ENCODE measurements at places on chromosomes 5 and 9.

DNA sequence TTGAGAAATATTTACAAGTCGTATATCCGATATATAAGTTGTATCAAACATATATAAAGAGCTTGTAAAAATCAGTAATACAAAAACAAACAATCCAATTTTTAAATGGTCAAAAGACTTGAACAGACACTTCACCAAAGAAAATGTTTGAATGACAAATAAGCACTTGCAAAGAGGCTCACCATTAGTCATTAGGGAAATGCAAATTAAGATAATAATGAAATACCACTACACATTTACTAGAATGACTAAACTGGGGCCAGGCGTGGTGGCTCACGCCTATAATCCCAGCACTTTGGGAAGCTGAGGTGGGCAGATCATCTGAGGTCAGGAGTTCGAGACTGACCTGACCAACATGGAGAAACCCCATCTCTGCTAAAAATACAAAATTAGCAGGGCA is 134.6 kb upstream of the HAND1 start:
- no peak for DNase-seq

- DNase-seq: no peak
Observed at GRCh38 chr9:73437758-73438157, 286.1 kb downstream of the ANXA1 start.

DNA sequence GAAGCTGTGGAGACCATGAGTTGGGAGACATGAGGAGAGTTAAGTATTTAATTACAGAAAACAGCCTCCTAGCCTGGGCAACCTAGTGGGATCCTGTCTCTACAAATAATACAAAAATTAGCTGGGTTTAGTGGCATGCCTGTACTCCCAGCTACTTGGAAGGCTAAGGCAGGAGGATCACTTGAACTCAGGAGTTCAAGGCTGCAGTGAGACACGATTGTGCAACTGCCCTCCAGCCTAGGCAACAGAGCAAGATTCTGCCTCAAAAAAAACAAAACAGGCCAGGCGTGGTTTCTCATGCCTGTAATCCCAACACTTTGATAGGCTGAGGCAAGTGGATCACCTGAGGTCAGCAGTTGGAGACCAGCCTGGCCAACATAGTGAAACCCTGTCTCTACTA is 52.6 kb downstream of the AQP7 start:
- DNase-seq: no peak

DNA sequence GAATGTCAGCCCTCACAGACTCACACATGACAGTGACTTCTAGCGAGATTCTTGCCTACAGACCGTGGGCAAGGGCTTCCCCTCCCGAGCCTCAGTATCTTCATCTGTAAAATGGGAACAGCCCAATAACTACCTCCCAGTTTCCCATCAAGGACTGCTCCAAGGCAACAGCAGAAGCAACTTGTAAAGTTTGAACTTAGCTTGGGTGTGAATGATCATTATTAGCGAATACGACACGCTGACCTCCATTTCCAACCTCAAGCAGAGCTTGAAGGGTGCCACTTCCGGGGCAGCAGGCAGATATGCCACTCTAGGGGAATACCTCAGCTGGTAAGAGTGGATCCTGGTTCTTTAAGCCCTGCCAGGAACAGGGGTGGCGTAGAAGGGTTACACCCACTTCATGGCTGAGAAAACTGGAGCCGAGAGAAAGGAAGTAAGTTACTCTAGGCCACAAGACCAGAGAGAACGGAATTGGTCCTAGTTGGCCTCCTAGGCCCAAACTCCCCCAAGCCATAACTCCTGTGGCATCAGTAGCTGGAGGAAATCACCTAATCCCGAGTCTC is 2.0 kb downstream of the RNF44 start:
- no peak for DNase-seq

- DNase-seq: peak; percentile 28
Observed at GRCh38 chr9:129491487-129491855, 129.4 kb downstream of the C9orf50 start.

DNA sequence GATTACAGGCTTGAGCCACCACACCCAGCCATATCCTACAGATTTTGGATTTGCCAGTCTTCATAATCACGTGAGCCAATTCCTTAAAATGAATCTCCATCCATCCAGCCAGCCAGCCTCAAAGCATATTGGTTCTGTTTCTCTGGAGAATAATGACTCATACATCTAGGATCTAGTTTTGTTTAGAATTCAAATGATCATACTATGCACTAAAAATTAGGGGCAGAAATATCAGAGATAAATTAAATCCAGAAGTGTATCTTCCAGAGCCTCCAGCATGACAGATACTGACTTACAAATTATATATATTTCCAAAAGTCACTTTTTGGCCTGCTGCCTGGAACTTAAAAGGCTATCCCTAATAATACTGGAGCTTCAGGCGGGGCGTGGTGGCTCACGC is 119.1 kb upstream of the NR5A1 start:
- no peak for DNase-seq

DNA sequence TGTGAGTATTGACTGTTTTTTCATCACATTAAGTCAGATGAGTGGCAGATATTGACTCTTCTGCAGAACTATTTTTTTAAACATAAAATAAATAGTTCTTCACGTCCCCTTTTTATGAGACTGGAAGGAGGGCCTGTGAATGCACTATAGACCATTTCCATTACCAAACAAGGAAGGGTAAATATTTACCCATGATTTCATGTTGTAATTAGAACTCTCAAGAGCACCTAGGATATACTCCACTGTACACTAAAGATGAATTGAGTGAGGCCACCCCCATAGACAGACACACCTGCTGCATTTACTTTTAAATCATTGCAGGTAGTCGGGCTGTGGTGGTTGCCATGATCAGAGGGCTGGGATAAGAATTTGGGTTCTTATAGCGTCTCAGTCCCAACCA is 22.6 kb downstream of the SLC36A1 start:
- no peak for DNase-seq

GRCh38 chr5:107919361-107919760 is 248.6 kb upstream of the EFNA5 start:
- no peak for DNase-seq

DNA sequence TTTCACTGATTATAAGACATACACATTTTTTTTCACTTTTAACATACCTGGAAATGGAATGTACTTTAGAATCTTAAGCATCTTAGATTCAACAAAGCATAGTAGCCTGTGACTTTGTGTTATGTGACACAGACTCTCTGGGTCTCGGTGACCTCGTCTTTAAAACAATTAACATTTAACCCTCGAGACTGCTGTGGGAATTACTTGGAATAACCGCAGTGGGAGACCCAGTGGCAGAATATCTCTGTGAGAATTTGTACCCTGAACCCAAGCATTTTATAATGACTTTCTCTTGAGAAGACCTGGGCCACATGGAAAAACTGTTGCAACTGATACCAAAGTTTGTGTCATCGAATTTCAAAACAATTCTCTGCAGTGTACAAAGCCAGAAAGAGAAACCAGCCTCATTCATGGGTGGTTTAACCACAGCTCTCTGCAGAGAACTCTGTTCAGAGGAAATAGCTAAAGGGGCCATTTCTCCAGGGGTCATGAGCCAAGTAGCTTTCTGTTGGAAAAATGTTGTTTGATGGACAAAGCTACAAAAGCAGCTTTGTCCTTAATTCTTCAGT is 10.0 kb upstream of the RETREG1 start:
- peak; percentile 9 for DNase-seq

DNA sequence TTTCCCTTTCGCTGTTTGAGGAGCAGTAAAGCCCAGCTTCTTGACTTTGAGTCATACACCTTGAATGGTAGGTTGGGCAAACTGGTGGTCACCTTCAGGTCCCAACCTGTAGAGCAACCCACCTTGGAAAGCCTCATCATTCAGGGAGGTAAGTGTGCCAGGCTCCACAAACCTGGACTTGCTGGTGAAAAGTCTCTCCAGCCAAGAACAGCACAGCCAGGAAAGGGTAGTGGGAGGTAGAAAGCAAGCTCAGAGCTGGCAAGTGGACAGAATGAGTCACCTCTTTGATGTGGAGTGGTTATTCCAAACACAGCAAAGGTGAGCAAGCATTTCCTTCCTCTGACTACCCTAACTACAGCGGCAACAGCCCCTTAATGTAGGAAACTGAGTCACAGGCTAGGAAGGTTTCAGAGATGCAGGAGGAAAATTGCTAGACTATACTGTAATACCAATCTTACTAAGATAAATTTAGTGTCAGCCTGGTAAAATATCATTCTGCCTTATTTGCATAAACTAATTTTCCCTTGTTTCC is 117.5 kb upstream of the MTAP start:
- DNase-seq: peak; percentile 79

DNA sequence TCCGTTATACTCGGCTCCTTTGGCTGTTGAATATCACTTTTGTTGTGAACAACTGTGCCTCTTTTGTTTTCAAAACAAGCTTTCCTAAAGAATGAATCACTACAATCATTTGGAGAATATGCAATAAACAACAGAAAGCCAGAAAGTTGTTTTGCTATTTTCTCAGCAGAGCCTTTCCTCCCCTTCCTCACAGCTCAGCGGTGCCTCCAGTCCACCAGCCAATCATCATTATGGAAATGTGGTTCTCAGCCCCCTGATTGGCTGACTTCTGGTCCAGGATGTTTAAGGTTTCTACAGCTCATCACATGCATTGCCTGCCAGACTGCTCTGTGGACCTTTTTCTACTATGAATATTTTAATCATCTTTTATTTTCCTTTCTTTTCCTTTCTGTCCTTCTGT is 9.1 kb upstream of the ZNF608 start:
- no peak for DNase-seq

DNA sequence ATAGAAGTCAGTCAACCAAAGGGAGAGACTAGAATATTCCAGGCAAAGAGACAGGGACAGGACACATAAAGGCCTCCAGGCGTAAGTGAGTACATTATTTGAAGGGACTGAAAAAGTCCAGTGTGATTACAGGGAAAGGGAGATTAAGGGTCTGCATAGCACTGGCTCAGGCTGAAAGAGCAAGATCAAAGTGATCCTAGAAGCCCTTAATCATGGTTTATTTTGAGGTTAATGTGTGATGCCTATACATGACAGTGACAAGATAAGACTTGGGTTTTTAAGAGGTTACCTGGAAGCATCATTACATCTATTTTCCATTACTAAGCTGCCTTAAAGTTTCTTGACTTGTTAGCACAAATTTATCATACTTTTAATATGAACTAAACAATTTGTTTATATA is 25.8 kb downstream of the LMBRD2 start:
- no peak for DNase-seq

All from fibroblast of pulmonary artery (primary cell).